NCI-H2081 treated with DMSO at 0.1 percent for 48 hours (cell line): ENCODE measurements at places on chromosomes 12 and 14.

DNA sequence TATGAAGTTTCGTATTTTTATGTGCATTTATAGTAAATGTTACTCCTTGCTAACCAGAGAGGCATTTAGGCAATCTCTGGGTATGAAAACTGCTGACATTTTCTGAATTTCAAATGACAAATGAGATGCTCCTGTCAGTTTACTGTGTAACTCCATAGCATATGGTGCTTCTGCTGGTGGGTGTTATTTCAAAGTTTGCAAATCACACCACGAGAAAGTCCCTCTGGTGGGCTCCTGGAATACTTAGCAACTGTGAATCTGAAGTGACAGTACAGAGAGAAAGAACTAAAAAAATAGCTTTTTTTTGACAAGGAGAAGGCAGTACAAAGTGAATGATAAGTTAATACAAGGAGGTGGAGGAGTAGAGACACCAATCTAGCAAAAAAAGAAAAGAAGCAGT is 161.5 kb downstream of the DERA start:
- DNase-seq, result no peak

GRCh38 chr12:4011597-4011996 is 138.4 kb upstream of the PARP11 start:
- no peak for DNase-seq

DNA sequence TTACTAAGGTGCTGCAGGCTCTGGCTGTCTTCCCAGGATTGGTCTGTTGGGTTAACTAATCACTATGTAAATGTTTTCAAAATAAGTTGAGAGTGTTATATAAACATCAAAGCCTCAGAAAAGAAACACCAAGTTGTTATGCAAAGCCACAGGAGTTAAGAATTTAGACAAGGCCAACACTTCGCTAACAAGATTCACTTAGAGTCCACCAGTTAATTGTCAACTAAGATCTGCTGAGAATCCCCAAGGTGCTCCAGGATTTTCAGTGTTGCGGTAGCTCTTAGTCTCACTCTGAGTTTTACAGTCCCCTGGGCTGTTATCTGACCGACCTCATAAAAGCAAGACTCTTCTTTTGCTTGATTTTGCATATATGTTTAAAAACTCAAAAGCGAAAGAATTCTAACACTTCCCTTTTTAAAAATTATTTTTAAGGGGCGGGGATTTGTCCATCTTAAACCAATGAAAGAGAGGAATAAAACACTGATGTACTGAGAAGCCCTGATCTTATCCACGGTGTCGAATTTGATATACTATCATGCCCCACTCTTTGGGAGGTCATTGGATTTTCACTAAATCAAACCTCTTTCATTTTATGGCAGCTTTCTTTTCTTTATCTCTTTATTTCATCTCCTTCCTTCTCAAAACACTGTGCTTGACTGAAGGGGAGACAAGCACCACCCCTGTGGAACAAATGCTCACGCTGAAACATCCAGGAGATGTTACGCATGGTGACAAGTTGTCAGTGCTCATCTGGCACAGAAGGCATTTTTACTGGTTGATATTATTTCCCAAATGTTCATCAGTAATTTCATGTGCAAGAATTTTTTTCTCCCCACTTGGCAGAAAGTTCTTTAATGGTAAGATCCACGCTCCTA is 7.0 kb downstream of the NIN start:
- DNase-seq, result no peak

DNA sequence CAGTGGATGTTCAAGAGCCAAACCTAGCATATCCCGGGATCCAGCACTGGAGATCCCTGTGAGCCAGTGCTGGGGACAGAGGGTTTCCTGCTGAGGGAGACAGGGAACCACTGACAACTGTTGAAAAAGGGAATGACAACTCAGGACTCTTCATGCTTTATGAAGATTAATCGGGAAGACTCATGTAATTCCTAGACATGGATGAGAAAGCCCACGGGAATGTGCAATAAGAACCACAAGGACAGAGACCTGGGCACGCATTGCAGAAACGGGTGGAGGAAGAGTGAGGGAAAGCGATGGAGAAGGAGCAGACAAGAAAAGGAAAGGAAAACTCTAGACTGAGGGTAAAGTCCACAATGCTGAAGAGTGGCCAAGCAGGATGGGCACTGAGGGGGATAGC is 296.0 kb downstream of the PCNX1 start:
- DNase-seq, result no peak

DNA sequence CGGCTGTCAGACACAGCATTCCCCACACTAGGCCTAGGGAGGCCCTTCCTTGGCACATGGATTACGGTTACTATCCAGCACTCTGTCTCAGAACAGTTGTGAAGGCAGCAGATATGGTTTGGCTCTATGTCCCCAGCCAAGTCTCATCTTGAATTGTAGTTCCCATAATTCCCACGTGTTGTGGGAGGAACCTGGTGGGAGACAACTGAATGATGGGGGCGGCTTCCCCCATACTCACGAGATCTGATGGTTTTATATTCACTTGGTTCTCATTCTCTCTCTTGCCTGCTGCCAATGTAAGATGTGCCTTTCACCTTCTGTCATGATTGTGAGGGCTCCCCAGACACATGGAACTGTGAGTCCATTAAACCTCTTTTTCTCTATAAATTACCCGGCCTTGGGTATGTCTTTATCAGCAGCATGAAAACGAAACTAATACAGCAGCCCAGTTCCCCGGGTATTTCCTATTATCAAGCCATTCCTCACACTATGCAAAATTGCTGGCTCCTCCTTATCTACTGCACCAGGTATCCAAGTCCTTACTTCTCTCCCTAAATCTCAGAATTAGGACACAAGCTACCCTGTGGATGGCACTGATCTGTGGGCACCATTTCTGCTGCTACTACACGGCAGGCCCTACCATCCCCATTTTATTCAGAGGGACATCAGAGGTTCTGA is 33.3 kb downstream of the NT5DC3 start:
- no peak for DNase-seq

DNA sequence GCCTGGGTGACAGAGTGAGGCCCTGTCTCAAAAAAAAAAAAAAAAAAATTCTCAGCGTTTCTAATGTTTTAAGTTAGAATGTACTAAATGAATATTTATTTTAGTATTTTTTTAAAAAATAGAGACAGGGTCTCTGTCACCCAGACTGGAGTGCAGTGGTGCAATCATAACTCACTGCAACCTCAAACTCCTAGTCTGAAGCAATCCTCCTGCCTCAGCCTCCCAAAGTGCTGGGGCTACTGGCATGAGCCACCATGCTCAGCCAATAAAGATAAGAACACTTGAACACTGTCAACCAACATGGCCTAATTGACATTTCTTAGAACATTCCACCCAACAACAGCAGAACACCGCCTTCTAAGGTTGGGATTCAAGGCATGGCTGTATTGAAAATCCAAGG is 5.1 kb upstream of the DYNC1H1 start:
- DNase-seq, result no peak
